ENCODE measurements at places on chromosomes 16 and 17. TPM values are rescaled to one million over a fixed set of nuclear protein-coding genes. Genes with fewer than 3 reads are reported as not detected.

Gene NOTUM
- 0.60 TPM for total RNA-seq

Gene ITGB3
- 5.7 TPM for total RNA-seq

Gene CTRB1
- total RNA-seq: not detected

Gene SMIM36
- total RNA-seq: not detected
